Hematopoietic multipotent progenitor cell treated with erythropoietin and hydrocortisone succinate and interleukin-3 and kit ligand, for 8 days (in vitro differentiated cells): ENCODE measurements at places on chromosomes 11 and 22.
A peak's percentile ranks its signal among the peaks of the same experiment; 100 is the strongest.

DNA sequence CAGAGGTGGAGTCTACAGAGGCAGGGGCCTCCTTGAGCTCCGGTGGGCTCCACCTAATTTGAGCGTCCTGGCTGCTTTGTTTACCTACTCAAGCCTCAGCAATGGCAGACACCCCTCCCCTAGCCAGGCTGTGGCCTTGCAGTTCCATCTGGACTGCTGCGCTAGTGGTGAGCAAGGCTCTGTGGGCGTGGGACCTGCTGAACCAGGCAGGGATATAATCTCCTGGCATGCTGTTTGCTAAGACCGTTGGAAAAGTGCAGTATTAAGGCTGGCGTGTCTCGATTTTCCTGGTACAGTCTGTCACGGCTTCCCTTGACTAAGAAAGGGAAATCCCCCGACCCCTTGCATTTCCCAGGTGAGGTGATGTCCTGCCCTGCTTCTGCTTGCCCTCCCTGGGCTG, 77.7 kb downstream of the GDPD4 start:
- DNase-seq: no peak

- DNase-seq: no peak
Measured at GRCh38 chr22:19762568-19763457, 2.2 kb downstream of the TBX1 start.

DNA sequence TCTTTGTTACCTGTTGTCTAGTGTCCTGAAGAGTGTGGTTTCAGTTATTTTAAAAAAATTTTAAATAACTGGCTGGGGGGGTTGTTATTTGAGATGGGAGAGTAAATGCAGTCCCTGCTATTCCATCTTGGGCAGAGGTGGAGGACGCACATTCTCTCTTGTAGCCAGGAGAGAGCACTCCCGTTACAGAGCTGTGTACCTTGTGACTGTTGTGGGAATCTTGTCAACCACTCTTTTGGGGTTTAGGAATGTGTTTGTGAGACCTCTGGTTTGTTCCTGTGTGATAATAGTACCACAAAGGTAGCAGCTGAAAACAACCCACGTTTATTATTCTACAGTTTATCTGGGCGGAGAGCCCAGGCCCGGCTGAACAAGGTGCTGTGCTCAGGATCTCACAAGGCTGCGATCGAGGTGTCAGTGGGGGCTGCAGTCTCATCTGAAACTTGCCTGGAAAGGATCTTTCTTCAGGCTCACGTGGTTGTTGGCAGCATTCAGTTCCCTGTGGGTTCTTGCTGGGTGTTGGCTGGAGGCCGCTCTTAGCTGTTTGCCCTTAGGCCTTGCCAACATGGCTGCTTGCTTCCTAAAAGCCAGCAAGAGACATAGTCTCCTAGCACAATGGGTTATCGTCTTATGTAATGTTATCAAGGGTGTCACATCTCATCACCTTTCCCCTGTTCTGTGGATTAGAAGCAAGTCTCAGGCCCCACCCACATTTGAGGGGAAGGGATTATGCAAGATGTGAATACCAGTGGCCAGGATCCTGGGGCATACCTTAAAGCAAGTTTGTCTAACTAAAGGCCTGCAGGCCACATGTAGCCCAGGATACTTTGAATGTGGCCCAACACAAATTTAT, 20.6 kb downstream of the IGHMBP2 start:
- no peak for DNase-seq

DNA sequence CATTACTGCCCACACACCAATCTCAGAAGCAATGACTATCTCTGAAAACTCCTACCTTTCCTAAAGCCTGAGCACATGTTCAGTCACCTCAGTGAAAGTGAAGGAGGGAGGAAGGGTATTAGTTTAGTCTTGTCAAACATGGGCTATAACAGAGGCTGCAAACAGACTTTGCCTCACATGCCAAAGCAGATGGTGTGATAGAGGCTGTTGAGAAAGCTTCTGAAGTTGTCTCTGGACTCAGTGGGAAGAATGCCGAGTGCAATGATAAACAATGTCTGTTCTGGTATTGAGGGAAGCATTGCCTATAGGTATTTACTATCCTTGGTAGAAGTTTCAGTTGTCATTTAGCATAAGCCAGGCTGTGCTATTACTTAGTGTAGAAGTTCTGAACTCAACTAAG, 314.5 kb upstream of the CCDC90B start:
- DNase-seq: no peak

DNA sequence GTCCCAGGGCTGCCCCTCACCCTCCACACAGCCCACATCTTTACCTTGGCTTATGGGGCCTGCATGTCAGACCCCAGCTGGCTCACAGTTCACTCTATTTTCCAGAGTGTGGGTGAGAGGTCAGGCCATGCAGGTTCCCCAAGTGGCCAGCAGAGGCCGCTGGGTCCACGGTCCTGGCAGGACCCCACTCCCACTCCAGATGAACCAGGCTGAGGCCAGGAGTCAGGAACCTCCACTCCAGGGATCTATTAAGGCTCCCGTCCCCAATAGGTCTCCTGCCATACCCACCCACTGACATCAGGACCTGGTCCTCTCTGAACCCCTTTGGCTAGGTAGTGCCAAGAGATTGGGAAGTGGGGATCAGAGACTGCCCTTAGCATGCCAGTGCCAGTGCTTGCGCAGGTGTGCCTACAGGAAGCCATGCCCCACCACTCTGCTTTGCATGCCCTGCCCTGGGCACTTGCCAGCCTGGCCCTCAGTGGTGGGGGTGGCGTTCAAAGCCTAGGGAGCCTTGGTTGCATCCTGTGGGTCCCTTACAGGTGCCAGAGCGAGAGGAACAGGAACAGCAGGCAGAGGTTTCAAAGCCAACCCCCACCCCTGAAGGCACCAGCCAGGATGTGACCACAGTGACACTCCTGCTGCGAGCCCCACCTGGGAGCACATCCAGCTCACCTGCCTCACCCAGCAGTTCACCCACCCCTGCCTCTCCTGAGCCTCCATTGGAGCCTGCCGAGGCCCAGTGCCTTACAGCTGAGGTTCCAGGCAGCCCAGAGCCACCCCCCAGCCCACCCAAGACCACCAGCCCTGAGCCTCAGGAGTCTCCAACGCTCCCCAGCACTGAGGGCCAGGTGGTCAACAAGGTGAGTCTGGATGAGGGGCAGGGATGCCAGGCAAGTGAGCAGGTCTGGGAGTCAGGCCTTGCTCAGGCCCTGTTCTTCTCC, 8.3 kb downstream of the SMTN start:
- peak; percentile 41 for DNase-seq

DNA sequence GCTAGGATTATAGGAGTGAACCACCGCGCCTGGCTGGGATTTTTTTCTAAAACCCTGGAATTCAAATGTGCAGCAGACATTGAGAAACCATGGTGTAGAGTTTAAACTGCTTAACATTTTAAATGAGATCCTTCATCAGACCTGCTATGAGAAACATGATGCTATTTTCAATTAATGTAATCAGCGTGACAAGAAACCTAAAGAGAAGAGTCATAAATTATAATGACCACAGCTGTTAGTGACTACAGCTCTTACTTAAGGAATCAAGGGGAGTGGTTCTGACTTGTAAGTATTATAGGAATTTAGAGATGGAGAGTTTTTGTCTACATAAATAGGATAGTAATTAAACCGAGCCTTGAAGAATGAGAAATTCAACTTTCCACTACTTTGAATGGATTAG, 170.6 kb downstream of the BARX2 start:
- no peak for DNase-seq

- DNase-seq: peak; percentile 94
Measured at GRCh38 chr22:40322021-40322420, 24.3 kb upstream of the ADSL start.
